OCI-LY7 (cell line): ENCODE measurements at places on chromosomes 7 and 10.

- no peak for DNase-seq
Observed at GRCh38 chr7:143953421-143953820, 1.2 kb upstream of the OR2F1 start.

DNA sequence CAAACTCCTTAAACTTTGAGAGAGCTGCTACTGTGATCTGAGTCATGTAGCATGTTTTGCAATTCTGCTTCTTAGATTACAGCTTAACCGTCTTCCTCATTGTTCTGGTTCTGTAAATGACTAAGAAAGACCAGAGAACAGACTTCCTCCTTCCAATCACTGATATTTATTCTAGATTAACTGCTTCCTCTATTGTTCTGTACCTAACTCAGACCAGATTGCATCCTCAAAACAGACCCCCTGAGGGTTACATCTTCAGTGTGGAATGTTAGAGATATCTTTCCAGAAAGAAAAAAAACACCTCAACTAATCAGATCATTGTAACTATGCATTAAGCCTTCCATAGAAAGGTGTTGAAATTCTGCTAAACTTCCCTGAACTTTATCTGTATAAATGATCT lies 5.7 kb upstream of the PIP start:
- DNase-seq, result no peak

DNA sequence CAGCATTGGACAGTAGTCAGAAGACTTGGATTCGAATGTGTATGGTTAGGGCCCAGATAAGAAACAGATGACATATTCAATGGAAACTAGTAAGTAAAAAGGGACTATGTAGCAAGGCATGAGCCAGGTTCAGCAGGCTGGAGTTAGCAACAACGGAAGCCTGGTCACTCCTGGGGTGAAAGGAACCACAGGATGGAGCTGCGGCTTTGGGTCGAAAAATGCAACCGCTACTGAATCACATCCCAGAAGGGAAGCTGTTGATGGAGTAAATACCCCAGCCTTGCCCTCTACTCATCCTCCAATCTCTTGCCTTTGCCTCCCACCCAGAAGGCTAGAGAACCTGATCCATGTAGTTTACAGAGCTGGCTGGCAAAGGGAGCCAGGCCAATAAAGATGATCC lies 37.5 kb upstream of the EGR2 start:
- no peak for DNase-seq

GRCh38 chr7:117364339-117365080 lies 41.7 kb upstream of the WNT2 start:
- DNase-seq, result no peak

GRCh38 chr7:130894909-130895750 lies 161.1 kb upstream of the KLF14 start:
- no peak for DNase-seq

DNA sequence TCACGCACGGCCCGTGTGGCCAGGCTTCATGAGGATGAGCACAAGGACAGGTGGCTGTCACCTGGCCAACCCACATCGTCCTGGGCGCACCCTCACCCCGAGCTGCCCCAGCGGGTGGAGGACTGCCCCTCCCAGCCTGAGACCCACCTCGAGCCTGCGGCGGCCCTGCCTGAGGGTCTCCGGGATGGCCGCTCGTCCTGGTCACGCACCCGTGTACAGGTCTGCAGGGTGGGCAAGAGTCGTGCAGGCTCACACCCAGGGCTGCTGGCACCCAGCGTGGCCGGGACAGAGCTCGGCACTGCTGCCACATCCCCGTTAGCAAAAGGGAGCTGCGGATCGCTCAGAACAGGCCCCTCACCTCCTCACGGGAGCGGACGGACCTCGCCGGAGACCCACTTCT lies 14.4 kb upstream of the UTF1 start:
- no peak for DNase-seq

- peak; percentile 50 for DNase-seq
Observed at GRCh38 chr7:44750921-44751571, 2.4 kb downstream of the ZMIZ2 start.

GRCh38 chr7:98470485-98471240 lies 69.8 kb upstream of the BAIAP2L1 start:
- no peak for DNase-seq

- no peak for DNase-seq
Observed at GRCh38 chr7:93964262-93964661, 39.9 kb downstream of the BET1 start.

GRCh38 chr10:809671-810350 lies 120.3 kb upstream of the DIP2C start:
- no peak for DNase-seq

GRCh38 chr10:113020838-113021237 lies 70.8 kb downstream of the TCF7L2 start:
- no peak for DNase-seq

GRCh38 chr10:4101918-4102654 lies 317.1 kb upstream of the KLF6 start:
- DNase-seq, result no peak

- peak; percentile 26 for DNase-seq
Observed at GRCh38 chr7:49703337-49703736, 70.1 kb upstream of the VWC2 start.

DNA sequence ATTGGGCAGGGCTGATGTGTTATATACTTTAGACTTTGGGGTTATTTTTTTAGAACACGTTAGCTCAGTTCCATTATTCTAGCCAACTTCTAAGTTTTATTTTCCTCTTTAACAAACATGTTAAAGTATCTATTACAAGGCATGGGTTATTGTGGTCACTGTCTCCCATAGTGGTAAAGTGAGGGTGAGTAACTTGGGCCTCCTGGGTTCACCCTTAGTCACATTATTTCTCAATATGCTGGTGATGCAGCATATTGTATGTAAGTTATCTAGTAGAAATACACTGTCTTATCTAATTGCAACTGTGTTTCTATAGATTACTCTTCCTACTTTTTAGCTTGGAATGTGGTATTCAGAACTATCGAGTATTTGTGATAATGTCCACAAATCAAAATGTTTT lies 65.9 kb downstream of the BBS9 start:
- DNase-seq, result no peak

GRCh38 chr7:5422396-5423305 lies 983 bp downstream of the TNRC18 start:
- DNase-seq, result peak; percentile 41
